ENCODE measurements at places on chromosomes 1 and 21.

- DNase-seq: no peak
These were observed 60.3 kb upstream of the LRRC8D start for GRCh38 chr1:89760496-89760895.

DNA sequence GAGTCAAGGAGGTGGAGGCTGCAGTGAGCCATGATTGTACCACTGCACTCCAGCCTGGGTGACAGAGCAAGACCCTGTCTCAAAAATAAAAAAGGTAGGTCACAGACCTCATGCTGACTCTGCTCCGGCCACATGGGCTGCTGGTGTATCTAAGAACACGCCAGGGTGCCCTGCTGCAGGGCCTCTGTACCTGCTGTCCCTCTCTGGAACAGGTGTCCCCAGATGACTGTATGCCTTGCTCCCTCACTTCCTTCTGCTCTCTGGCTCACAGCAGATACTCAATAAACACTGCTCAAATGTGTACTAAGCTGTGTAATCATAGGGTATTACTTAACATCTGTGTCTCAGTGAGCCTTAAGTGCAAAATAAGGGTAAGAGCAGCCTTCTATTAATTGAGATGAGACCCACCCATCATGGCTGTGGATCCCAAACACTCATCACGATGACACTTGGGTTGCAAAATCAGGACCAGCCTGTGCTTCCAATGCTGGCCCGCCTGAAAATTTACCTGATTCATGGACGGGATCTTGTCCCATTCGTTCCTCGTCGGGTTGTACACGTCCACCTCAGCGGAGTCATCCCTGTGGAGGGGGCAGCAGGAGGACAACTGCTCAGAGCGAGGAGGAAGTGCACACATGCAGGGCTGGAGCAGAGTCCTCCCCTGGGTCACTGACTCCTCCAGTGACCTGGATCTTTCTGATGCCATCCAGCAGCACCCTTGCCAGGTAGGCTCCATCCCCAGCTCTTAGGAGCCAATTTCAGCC is 7.5 kb downstream of the KLHL21 start:
- no peak for DNase-seq

GRCh38 chr21:45827302-45827692 is 154.3 kb upstream of the COL6A1 start:
- no peak for DNase-seq

GRCh38 chr1:25182629-25183028 is 49.7 kb downstream of the SYF2 start:
- no peak for DNase-seq

GRCh38 chr1:207103892-207104373 is at the start of gene C4BPA:
C4BPA (plus strand) TSS chr1:207104233; CDS start chr1:207113026, 8,793 bp downstream.
- no peak for DNase-seq

- no peak for DNase-seq
These were observed 75.4 kb downstream of the TENT5C start for GRCh38 chr1:117681093-117681900.

DNA sequence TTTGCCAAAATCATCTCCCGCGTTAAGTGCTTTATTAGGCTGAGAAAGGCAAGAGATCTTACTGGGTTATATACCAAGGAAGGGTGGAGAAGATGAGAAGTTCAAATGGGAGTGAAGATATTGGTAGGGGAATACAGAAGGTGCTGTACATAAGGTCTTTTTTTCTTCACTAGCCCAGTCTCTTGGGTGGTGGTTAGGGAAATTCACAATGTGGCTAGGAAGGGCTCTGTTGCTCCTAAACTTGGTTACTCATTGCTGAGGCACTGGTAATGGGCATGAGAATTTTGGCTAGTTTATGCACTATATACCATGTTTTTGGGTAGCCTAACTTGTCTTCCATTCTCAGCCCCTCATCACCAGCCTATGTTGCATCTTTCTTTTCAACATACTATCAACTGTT is 50.6 kb downstream of the LHX4 start:
- no peak for DNase-seq

DNA sequence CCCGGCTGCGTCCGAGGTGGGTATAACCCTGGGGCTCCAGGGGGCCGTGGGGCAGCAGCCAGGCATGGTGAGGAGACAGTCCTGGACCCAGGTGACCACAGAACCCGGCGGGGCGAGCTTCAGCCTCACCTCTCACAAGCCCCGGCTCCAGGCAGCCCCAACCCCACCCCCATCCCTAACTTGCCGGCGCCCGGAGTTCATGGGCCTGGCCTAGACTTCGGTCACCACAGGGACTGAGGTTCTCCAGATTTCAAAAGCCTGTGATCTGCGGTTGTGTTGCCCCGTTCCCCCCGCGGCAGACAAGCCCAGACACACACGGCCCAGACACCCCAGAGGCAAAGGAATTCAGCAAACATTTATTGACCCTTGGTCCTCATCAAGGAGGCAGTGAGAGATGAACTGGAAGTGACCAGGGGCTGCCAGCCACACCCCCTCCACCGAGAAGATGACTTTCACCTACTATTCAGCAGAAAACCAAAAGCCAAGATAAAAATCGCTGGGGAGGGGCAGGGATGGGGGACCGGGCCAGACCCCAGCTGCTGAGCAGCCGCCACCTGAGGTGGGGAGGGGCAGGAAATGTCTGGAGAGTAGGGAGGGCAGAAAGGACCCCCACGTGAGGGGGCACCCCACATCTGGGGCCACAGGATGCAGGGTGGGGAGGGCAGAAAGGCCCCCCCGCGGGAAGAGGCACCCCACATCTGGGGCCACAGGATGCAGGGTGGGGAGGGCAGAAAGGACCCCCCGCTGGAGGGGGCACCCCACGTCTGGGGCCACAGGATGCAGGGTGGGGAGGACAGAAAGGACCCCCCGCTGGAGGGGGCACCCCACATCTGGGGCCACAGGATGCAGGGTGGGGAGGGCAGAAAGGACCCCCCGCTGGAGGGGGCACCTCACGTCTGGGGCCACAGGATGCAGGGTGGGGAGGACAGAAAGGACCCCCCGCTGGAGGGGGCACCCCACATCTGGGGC is 3.9 kb downstream of the HES4 start:
- no peak for DNase-seq

DNA sequence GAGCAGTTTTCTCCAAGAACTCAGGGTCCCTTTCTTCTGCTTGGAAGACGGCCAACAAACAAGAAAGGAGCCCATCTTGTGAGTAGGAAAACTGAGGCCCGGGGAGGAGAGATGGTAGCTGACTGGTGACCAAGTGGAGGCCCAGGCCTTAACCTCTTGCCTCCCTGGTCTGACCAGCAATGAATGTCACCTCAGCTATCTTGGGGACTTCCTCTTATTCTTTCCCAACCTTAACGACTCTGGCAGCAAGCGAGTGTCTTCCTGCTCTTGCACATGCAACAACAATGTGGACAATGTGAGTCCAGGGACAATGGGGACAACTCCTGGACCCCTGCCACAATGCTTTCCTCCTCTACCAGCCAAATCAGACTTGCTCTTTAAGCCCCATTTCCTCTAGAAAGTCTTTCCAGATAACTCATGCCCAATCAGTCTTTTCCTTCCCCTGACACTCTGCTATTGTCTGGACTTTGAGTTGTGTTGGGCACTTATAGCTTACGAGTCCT is 12.6 kb downstream of the HSPG2 start:
- DNase-seq: no peak

DNA sequence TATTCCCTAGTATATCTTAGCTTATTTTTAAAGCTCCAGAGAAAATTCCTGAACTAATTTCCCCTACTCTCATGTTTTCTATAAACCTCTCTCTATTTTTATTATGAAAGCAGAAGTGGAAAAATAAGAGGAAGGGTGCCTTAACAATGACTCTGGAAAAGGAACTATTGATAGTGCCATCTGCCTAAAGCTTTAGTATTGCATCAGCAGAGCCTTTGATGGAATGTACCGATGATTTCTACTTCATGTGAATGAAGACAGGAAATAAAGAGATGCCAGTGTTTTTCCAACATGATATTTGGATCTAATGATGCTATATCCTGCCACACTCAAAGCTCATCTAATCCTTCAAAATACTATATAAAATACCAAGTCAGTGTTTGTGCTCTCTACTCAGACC is 35.1 kb downstream of the TNFSF18 start:
- no peak for DNase-seq

DNA sequence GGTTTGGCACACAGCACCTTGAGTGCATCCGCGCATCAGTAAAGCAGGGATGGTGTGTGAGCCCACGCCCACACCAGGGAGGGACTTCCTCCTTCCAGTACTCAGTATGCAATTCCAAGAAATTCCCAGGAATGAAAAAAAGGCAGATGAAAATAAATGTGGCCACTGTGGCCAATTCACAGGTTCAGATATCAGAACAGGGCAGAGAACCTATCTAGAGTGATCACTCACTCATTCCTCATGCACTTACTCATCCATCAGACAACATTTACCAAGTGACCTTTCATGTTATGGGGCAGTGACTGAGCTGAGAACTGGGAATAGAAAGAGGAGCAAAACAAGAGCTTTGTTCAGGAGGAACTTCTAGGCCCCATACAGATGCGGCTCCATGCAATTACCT is 113.7 kb downstream of the ZSCAN20 start:
- no peak for DNase-seq

- no peak for DNase-seq
These were observed 285.0 kb downstream of the LRRC40 start for GRCh38 chr1:69920426-69920825.

DNA sequence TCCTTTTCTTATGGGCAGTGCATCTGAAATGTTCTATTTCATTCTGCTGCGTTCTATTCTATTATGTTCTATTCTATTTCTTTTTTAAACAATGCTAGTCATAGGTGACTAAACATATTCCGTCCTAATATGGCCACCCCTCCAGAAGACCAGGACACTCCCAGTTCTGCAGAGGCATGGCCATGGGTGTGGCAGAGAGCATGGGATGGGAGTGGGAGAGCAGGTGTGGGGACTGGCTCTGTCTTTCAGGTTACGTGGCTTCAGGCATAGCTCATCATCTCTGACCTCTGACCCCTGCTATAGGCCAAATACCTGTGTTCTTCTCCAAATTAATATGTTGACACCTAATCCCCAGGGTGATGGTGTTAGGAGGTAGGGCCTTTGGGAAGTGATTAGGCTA is 33.4 kb upstream of the TLR5 start:
- no peak for DNase-seq
